ENCODE measurements at places on chromosomes 4 and X.
A peak's percentile ranks its signal among the peaks of the same experiment; 100 is the strongest.

- no peak for DNase-seq
Observed at GRCh38 chr4:82467471-82467870, 37.1 kb downstream of the ENOPH1 start.

DNA sequence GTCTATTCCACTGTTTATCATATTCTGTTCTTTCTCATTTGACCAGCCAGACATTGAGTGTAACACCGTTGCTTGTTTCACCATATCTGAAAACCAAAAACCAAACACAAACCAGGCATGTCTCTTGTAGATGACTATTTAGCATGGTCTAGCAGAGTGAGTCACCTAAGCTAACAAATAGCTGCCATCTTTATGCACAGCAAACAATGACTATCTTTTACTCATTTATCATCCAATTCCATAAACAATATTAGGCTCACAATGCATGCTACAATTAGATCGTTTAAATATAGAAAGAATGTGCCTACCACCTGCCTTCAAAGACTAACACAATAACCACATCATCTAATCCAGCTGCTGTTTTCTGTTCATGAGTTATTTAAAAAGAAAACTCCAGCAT, 495.4 kb downstream of the PCDH19 start:
- no peak for DNase-seq

DNA sequence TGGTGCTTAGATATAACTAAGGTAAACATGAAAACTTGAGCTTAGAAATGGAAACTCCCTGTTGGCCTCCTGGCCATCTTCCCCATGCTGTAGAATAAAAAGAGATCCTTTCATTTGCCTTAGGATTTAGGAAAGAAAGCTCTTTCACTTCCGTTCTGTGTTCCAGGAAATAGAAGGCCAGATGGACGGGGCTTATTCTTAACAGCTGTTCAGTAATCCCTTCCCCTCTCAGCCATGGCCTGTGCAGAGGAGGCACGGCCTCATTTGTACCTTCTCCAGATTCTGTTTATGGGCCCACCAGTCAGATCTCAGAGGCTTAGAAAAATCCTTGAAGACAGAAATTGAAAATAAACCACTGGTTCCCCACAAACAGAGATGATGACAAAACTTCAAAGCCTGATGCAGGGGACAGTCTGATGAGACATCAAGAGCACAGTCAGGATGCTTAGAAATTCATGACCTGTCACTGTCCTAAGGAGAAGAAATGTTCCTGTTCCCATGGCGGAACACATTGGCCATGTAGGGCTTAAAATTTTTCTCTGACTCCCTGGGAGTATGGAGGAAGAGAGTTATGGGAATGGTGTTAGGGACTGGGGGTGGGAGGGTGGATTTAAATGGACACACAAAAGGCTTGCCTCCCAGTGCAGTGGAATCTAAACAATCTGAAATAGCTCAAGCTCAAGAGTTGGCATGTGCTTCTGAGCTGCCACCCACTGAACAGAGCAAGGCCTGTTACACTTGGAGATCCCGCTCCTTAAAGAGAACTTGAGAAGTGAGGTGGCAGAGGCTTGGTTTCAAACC, 188.8 kb downstream of the SOWAHB start:
- DNase-seq: peak; percentile 28

DNA sequence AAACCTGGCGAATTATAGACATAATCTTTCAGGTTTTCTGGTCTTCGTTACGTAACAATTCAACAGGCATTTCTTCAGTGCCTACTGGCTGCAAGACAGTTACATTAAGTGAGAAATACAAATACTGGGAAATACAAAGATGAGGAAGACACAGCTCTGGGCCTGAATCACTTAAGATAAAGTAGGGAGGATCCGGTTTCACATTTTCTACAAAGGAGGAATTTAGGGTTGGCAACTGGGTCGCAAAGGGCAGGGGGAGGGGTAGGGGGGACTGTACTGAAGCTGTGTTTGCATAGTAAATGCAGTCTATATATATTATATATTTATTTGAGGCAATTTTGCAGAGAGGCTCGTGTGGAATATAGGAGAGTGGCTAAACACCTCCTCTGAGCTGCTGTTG, 107.4 kb downstream of the MAML3 start:
- DNase-seq: no peak

GRCh38 chr4:184214931-184215330, 2.7 kb downstream of the ENPP6 start:
- no peak for DNase-seq

DNA sequence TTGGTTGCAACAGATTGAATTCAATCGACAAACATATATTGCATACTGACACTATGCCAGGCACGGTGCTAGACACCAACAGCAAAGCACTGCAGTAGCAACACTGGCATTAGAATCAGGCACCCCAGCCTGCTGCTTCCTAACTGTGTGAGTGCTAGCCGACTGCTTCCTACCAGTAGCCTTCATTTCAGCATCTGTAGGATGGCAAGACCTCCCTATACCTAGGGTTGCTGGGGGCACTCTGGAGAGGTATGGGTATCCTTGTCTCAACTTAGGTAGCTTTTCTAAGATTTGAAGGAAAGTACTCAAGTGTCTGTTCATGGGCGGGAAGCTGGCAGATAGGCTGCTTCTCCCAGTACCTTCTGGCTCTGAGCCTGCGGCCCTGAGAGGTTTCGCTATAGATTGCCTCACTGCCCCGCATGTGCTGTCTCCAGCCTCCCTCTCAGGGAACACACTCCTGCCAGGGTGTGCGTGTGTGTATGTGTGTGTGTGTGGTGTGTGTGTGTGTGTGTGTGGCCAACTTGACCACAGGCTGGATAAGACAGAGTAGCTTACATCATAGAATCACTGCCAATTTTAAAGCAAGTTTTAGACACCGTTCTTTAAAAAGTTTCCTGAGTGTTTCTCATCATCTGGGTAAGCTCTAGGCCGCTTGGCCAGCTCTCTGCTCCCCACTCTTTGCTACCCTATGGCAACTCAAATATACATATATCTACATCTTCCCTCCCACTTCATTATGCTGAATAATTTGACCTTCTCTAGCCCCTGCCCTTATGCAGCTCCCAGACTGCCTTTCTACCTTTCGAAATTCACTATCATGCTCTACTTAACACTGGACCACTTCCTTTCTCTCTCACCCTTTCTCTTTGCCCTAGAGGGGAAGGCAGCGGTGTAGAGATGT, 97.0 kb upstream of the PJA1 start:
- DNase-seq: no peak

GRCh38 chr4:36224972-36225903, 19.1 kb downstream of the ARAP2 start:
- DNase-seq: no peak

GRCh38 chr4:11376571-11376970, 52.1 kb downstream of the HS3ST1 start:
- DNase-seq: no peak

DNA sequence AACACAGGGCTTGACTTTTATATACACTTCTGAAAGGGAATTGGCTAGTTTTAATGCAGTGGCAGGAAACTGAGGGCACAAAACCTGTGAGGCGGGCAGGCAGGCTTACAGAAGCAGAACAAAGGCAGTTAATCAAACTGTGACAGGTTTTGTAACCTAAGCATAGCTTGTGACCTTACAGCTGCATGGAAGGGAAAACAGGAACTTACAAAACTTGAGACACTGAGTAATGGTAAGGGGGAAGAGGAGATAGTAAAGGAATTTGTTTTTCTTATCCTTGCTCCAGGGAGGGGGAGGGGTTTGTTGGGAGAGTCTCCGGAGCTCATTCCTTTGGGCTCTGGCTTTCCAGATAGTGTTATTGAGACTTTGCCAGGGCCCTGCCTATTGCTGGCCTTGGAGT, 55.6 kb downstream of the SLITRK4 start:
- DNase-seq: no peak

- DNase-seq: no peak
Observed at GRCh38 chr4:77671051-77671450, 65.4 kb downstream of the CXCL13 start.

DNA sequence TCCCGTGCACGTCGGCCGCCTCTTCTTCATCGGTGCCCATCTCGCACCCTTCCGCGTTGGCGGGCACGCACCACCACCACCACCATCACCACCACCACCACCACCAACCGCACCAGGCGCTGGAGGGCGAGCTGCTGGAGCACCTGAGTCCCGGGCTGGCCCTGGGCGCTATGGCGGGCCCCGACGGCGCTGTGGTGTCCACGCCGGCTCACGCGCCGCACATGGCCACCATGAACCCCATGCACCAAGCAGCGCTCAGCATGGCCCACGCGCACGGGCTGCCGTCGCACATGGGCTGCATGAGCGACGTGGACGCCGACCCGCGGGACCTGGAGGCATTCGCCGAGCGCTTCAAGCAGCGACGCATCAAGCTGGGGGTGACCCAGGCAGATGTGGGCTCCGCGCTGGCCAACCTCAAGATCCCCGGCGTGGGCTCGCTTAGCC, 1.4 kb downstream of the POU4F2 start:
- DNase-seq: no peak

- no peak for DNase-seq
Observed at GRCh38 chr4:175773566-175773965, 38.5 kb downstream of the GPM6A start.

GRCh38 chrX:64853424-64853823, 122.8 kb downstream of the ZC4H2 start:
- DNase-seq: no peak

DNA sequence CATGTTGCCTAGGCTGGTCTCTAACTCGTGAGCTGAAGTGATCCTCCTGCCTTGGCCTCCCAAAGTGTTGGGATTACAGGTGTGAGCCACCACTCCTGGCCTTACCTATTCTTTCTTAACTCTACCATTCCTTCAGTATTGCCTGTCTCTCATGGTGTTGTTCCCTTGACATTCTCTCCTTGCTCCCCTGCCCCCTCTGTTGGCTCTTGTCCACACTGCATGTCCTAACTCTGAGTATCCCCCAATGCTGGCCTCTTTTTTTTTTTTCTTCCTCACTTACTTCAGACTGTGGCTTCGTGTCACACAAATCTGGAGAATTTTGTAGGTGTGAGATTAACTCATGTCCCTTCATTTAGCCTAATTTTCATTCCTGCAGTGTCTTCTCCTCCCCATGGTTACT, 22.9 kb upstream of the FRMPD4 start:
- DNase-seq: no peak

DNA sequence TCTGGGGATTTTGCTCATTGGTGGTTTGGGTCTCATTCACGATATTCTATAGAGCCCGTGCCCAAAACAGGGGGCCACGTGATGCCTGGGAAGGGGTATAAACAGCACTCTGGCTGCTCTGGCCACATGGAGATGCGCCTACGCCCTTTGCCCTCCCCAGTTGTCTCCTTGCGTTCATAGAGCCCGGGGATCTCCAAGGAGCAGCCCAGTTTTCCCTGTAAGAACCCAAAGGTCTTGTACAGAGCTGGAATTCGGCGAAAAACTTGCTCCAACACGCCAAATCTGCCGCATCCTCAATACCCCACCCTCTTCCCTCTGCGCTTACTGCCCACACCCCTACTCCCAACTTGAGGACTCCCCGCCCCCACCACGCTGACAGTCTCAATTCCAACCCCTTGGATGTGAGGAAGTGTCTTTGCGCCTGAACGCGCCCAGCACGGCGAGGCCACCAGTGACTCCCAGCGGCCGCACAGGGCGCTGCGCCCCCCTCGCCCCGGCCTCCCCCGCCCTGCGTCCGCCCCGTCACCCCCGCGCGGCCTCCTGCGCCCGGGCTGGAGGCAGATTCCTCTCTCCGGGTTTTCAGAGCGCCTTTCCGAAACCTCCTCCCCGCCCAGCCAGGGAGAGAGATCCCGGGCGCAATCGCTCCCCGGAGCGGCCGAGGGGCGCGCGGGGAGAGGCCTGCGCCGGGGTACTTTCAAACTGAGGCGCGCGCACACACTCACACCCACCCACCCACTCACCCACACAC, at the start of gene NHS:
NHS (plus strand) TSS at position 582 of the 748 bp plus-strand sequence. CDS start 558 bp downstream, outside the sequence.
- DNase-seq: peak; percentile 90

GRCh38 chr4:13169731-13170525, 314.2 kb downstream of the RAB28 start:
- no peak for DNase-seq

- peak; percentile 58 for DNase-seq
Observed at GRCh38 chrX:42755815-42756214, 22.1 kb downstream of the PPP1R2C start.

GRCh38 chr4:115154826-115155225, 41.4 kb upstream of the NDST4 start:
- peak; percentile 38 for DNase-seq

GRCh38 chr4:8306511-8307021, 37.0 kb downstream of the HTRA3 start:
- DNase-seq: peak; percentile 39

DNA sequence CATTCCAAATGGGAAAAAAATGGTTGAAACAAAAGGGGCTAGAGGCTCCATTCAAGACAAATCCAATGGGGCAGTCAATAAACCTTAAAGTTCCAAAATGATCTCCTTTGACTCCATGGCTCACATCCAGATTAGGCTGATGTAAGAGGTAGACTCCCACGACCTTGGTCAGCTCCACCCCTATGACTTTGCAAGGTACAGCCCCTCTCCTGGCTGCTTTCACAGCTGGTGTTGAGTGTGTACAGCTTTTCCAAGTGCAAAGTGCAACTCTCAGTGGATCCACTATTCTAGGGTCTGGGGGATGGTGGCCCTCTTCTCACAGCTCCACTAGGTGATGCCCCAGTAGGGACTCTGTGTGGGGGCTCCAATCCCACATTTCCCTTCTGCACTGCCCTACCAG, 21.5 kb downstream of the SULT1B1 start:
- no peak for DNase-seq

DNA sequence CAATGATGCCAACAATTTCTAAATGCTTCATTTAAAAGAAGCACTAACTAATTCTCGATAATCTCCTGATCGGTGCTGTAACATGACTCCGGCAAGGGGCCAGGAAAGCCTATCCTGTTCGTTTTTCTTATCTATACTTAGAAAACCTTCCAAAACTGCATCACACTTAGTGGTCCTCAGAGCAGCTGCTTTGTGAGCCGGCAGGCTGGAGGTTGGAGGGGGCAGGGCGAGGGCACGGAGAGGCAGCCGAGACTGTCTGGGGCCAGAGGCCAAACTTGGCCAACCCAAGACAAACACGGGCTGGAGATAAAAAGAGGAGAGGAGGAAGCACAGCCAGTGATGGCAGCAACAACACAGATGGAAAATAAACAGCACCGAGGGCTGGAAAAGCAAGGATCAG, 455.7 kb downstream of the BCOR start:
- no peak for DNase-seq

DNA sequence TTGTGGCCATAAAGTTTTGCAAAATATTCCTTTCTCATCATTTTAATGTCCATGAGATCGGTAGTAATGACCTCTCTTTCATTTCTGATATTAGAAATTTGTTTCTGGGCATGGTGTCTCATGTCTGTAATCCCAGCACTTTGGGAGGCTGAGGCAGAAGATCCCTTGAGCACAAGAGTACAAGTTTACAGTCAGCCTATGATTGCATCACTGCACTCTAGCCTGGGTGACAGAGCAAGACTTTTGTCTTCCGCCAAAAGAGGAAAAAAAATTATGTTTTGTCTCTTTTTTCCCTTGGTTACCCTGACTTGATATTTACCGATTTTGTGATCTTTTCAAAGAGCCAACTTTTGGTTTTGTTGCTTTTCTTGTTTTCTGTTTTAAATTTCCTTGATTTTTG, 10.8 kb upstream of the NKAP start:
- DNase-seq: no peak

DNA sequence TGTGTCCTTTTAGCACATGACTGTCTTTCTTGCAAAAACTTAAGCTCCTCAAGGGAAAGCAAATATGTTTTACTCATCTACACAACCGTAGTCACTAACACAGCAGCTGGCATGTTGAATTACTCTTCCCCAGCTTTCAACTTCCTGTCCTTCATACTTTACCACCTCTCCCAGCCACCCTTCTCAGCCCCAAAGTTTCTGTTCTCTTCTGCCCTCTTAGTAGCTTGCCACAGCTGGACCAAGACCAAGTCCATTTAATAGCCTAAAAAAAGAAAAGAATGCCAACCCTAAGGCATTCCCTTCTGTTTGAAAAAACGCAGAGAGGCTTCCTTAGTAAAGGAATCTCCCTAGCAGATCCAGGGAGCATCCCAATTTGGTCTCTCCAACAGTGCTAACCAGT, 36.8 kb downstream of the SRPX2 start:
- no peak for DNase-seq

Data from GM03348 (cell line).